NT2/D1 (cell line): ENCODE measurements at places on chromosomes 13 and 19.

- no peak for DNase-seq
Observed at GRCh38 chr13:79987323-79987722, 353.6 kb downstream of the SPRY2 start.

GRCh38 chr13:43303033-43303729 lies 279.8 kb downstream of the DNAJC15 start:
- no peak for DNase-seq

DNA sequence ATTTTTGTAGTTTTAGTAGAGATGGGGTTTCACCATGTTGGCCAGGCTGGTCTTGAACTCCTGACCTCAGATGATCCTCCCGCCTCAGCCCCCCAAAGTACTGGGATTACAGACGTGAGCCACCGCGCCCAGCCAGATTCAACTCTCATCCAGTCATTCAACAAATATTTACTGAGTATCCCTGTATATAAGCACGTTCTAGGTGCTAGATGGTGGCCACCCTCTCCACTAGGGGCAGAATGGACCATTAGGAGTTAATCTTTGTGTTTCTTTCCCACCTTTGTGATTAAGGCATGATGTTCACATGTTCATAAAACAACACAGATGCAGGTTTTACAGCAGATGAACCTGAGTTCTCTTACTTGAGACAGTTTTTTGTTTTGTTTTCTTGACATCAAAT lies 7.3 kb downstream of the SHKBP1 start:
- DNase-seq: no peak

- no peak for DNase-seq
Observed at GRCh38 chr13:78679329-78679728, 20.4 kb upstream of the OBI1 start.

DNA sequence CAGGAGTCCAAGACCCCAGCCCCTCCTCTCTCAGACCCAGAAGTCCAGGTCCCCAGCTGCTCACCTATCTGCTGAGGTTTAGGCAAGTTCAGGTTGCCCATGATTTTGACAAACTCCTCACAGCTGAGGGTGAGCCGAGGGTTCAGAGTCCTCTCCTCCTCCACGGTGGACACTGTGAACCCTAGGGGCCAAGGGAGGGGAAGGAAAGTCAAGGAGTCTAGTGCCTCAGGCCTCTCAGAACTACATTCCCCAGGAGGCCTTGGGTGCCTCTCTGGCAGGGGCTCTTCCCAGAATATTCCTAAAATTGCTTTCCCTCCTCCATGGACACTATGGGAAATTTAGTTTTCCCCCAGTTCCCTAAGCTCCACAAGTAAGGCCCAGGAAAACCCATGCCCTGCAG lies 3.3 kb upstream of the PHLDB3 start:
- no peak for DNase-seq
